ENCODE measurements at places on chromosomes 6 and 20.

- no peak for DNase-seq
Observed at GRCh38 chr6:14595751-14596150, 478.2 kb downstream of the CD83 start.

DNA sequence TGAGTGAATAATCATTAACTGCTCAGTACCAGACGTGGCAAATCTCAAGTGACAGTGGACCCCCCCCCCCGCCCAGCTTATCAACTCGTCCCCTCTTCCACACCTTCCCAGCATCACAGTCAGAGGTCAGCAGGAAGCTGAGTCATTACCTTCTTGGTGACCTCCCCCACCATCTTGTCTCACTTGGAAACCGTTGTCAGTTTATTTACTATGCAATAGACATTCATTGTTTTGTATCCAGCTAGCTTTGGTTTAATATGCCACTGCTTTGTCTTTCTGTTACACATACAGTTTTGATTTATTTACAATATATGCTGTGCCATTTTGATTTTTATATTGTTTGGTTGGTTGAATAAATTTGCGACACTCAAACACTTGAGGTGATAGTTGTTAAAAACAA lies 158.1 kb downstream of the QKI start:
- DNase-seq, result no peak

- no peak for DNase-seq
Observed at GRCh38 chr20:43939762-43940121, 25.1 kb downstream of the TOX2 start.

DNA sequence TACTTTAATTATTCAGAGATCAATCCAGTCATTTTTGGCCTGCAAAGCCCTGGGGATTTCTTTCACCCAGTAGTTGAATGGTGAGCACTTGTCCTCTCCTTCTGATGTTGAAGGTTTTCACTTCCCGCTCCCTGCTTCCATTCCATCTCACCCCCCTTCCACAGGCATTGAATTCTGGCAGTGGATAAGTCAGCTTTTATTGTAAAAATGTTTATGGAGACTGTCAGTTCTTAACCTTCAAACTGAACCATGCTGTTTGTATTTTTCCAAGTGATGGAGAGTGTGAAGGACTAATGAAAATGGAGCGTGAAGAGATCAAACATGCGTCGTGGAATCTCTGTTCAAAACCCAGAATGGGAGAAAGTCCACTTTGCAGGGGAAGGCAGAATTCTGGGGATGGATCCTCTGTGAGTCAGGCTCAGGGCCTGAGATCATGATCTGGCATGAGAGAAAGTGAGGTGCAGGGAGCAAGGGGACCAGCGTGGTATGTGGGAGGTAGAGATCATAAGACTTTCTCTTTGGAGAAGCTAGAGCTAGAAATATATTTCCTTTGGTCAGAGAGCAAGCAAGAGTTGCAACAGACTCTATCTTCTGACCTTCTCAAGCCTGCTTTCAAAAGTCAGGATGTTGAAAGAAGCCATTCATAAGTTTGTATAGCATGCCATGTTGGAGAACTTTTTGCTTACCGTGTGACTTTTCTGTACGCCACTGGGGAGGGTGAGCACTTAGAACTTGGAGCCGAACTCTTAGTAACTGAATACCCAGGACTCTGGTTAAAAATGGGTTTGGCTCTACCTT lies 30.2 kb downstream of the ISM1 start:
- DNase-seq, result no peak

DNA sequence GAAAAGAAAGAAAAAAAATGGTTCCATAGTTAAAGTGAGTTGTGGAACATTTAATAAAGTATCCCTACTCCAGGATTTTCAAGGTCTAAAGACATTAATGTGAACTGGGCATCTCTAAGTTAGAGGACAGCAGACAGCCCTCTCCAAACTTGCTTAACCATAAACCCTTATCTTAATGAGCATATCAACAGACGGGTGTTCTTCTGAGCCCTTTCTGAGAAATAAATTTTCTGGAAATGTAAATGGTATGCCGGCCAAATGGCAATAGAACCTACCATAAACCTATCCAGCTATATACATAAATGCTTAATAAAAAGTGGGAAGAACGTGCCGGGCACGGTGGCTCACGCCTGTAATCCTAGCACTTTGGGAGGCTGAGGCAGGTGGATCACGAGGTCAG lies 12.5 kb downstream of the SLC18B1 start:
- no peak for DNase-seq

- no peak for DNase-seq
Observed at GRCh38 chr6:54094293-54094692, 16.9 kb upstream of the MLIP start.

GRCh38 chr20:13723011-13723410 lies 61.7 kb downstream of the ESF1 start:
- DNase-seq, result no peak

Measured in NCI-H1436 treated with DMSO at 0.1 percent for 48 hours (cell line).